ENCODE measurements at places on chromosomes 5 and 9.

DNA sequence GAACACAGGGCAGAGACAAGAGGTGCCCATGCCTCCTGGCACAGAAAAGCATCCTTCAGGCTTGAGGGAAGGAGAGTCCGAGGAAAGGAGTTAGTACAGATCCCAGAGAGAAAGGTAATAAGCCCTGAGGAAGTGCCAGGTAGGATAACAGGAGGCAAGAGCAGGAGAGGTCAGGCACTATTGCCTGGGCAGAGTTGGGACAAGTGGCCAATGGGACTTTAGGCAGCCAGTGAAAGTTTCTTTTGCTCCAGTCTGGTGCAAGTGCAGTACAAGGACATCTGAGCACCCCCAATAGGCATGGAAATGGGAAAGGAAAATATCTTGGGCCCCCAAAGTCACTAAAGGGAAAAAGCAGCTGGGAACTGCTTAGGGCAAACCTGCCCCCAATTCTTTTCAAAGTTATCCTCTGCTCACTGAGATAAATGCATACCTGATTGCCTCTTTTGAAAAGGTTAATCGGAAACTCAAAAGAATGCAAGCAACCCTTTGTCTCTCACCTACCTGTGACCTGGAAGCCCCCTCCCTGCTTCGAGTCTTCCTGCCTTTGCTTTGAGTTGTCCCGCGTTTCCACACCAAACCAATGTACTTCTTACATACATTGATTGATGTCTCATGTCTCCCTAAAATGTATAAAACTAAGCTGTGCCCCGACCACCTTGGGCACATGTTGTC, 46.5 kb downstream of the ELOVL7 start:
- DNase-seq: no peak

- DNase-seq: no peak
Observed at GRCh38 chr9:127167560-127168326, 45.3 kb upstream of the ANGPTL2 start.

DNA sequence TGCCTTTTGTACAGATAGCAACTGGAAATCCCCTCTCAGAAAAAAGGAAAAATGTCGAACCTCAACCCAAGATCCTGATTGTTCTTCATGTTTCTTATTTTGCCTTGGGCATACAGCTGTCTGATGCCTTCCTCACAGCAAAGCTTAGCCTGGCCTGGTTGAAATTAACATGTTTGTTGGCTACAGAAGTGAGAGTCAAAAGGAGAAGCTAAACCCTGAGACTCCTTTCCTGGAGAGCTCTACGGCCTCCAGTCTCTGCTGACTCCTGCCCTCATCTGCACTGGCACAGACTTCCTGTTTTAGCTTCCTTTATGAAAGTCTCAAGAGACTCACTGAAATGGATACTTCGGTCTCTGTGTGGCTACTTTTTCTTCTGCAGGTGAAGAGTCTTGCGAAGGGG, 186.7 kb downstream of the PARP8 start:
- no peak for DNase-seq

DNA sequence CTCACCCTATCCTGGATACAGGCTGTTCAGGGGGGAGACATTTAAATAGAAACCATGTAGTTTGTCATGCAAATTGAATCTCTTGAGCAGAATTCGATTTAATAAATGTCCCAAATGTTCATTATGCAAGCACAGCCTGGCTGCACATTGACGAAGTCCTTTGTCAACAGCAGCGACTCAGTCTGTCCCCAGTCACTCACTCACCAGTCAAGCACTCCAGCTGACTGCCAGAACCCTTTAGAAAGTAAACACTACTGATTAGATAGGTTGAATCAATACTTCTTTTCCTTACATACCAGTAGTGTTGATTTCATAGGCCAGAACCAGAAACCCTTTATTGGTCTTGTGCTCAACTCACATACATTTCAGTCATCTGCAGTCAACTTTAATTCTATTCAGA, 27.5 kb downstream of the CDH6 start:
- DNase-seq: no peak

- DNase-seq: no peak
Observed at GRCh38 chr5:159861086-159861485, 55.2 kb upstream of the ADRA1B start.

DNA sequence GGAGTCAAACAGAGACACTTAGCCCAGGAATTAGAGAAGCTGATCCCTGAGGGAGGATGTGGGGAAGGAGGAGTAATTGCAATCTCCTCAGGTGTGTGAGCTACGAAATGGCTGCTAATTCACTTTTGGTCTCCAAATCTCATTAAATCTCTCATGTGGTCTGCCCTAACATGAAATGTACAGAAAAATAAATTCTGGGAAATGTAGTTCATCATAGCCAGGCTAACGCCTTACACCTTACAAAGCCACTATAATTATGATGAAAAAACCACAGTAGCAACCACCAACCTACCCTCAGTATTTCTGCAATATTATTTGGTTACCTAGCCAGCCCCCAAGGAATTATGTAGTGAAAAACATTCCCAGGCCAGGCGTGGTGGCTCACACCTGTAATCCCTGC, 354.0 kb downstream of the TMEM167A start:
- no peak for DNase-seq
